Activated CD4-positive, alpha-beta T cell treated with anti-CD3 and anti-CD28 coated beads for 48 hours (primary cell): ENCODE measurements at places on chromosomes 13 and 19.
A peak's percentile ranks its signal among the peaks of the same experiment; 100 is the strongest.

DNA sequence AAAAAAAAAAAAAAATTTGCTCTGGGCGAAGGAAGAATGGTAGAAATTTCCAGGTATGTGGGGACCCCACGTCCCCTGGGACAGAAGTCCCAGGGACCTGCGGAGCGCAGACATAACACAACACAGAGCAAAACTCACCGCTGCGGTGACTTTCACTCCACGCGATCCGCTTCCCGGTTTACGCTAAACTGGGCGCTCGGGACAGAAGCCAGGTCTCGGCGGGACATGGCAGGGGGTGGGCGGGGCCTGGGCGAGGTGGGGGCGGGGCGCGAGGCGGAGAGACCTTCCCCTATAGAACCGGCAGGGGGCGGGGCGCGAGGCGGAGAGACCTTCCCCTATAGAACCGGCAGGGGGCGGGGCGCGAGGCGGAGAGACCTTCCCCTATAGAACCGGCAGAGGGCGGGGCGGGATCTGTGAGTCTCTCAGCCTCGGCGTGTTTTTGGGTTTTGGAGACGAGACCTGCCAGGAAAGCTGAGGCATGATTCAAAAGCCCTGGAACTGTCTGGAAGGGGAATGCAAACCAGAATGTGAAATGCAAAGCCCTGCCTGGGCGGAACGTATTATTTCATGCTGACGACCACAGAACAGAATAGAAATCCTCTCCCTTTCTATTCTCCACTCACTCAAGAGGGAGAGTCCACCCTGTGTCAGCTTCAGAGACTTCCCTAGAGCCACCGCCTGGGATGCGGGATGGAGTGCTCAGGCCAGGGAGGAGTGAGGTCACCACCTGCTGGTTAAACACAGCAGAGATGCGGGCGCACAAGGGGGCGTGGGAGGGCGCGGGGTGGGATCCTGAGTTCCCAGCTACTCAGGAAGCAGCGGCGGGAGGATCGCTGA, 20.2 kb upstream of the ERVV-1 start:
- peak; percentile 87 for DNase-seq

GRCh38 chr19:45076029-45076850, at the start of gene ZNF296:
TSS of gene ZNF296 (minus strand) at chr19:45076478. CDS start at chr19:45076373, 105 bp downstream.
- DNase-seq: peak; percentile 90

DNA sequence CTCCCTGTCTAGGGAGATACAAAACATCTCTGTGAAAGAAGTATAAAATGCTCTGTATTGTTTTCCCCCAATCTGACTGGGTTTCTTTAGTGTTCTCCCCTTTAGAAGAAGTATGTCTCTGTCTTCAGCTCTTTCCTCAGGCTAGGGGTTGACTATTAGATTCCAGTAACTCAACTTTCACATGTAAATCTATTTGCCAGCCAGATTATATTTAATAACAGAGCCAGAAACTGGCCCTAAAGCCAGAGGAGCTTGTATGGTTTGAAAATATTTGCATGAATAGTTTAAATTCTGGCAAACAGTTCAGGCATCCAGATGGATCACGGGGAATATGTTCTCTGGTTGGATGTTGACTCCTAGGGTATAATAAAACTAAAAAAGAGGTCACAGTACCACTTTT, 22.3 kb upstream of the CYSLTR2 start:
- DNase-seq: no peak

GRCh38 chr19:45070214-45070613, 6.1 kb downstream of the ZNF296 start:
- no peak for DNase-seq

- DNase-seq: peak; percentile 96
These were observed 2.8 kb upstream of the TNNI3 start for GRCh38 chr19:55160128-55160985.

DNA sequence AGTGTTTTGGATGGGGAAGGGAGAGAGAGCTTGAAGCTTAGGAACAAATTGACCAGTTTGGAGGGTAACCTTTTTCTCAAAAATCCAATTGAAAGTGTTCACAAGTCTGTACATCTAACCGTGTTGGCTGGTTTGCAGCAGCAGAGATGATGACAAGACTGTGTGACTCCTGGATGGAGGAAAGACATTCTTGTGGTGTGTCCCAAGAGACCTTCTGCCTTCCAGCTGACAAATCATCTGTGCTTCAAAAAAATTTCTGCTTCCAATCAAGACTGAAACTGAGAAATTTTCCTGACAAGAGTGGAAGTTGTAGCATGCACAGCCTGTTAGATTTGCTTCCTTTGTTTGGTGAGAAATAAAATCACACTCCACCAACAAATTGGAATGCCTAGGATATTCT, 56.2 kb downstream of the LACC1 start:
- DNase-seq: no peak
